ENCODE measurements at places on chromosomes 2 and 18.

GRCh38 chr2:223856021-223856420 is 18.6 kb upstream of the AP1S3 start:
- DNase-seq = no peak

- DNase-seq = no peak
These were observed 460.6 kb downstream of the NR4A2 start for GRCh38 chr2:155871940-155872339.

DNA sequence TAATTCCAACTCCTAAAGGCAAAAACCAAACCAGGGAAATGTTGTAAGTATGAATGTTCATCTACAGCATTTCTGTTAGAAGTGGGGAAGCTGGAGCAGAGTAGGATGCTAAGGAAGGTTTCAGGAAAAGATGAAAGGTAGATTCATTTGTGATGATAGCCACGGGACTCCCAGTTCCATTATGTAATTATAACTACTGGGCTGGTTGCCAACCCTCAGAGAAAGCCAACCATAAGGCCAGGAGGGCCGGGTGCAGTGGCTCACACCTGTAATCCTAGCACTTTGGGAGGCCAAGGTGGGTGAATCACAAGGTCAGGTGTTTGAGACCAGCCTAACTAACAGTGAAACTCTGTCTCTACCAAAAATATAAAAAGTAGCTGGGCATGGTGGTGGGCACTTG is 288.9 kb upstream of the ETAA1 start:
- DNase-seq = no peak

DNA sequence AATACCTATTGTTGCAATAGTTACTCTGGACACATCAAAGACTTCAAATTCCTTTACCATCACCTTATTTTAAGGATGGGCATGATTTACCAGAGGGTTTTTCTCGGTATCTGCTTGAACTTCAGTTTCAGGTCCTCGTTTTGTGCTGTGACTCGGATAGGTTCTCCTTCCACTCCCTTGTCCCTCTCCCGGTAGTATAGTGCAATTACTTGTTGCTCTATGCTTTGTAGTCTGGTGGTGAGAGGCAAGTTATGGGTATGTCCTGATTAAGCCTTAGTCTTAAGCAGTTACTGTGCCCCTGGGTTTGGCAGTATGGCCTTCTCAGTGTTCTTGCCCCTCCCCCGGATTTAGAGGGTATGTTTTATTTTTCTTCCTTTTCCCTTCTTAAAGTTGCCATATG is 96.6 kb downstream of the RHBDD1 start:
- DNase-seq = no peak

DNA sequence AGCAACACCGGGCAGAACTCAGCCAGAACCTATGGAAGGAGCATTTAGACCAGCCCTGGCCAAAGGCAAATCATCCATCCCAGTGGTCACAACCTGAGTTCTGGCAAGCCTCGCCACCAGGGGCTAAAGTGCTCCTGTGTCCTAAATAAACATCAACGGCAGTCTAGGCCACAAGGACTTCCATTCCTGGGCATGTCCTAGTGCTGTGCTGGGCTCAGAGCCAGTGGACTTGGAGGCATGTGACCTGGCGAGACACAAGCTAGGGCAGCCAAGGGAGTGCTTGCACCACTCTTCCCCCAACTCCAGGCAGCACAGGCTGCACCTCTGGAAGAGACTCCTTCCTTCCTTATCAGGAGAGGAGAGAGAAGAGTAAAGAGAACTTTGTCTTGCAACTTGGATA is 69.0 kb downstream of the ST6GAL2 start:
- DNase-seq = no peak

GRCh38 chr2:136932700-136933099 is 167.4 kb downstream of the THSD7B start:
- no peak for DNase-seq

GRCh38 chr2:42196403-42197267 is 27.5 kb downstream of the EML4 start:
- no peak for DNase-seq

- DNase-seq = no peak
These were observed 56.9 kb upstream of the PELI1 start for GRCh38 chr2:64201151-64201550.

DNA sequence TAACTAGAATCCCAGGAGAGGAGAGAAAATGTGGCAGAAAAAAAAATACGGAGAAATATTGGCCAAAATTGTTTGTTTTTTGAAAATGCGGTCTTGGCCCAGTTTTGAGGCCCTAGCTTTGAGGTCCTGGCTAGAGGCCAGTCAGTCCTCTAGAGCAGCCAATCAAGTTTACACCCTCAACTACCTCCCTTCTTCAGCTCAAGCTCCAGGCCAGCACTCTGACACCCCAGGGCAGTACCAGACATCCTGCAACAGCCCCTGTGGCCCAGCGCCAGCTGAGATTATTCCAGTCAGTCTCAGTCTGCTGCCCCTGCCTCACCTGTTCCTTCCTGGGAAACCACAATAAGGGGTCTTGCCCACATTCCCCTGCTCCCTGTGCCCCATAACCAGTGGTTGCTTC is 107.7 kb downstream of the UGGT1 start:
- no peak for DNase-seq

- no peak for DNase-seq
These were observed 75.9 kb upstream of the COL3A1 start for GRCh38 chr2:188898261-188898660.

- no peak for DNase-seq
These were observed 7.7 kb upstream of the SERPINB8 start for GRCh38 chr18:63962137-63962536.

DNA sequence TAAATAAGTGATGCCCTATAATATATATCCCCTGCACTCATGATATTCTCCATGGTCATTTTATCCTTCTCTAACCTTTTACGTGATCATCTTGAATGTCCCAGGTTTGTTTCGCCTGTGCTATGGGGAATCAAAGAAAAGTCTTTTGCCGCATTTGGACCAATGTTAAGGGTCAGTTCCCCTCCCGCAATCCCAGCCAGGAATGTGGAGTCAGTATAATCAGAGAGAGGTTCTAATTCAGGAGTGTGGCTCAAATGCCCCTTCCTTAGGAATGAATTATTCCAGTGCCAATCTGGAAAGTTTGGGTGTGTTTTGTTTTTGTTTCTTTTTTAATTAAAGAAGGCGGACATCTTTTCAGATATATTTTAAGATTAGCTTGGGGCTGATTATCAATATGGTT is 41.8 kb downstream of the PMS1 start:
- no peak for DNase-seq

DNA sequence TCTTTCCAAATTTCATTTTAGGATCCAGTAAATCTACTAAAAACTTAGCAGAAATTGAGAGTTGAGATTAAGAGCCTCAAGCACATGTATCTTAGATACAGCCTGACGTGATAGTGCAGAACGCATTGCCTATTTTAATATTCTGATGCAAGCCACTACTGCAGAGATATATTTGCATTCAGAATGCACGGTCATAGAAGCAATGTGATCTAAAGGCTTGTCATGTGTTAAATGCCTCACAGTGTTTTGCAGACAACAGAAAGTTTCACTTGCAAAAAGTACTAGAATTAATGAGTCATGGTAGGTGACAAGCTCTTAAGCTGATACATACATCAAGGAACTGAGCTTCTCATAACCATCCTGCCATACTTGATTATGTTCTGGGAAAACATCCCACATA is 886.7 kb upstream of the CHAC2 start:
- no peak for DNase-seq

- no peak for DNase-seq
These were observed 115.3 kb upstream of the ITGB6 start for GRCh38 chr2:160315337-160315736.

GRCh38 chr2:237165405-237166276 is 80.0 kb downstream of the COPS8 start:
- DNase-seq = no peak

GRCh38 chr2:236552581-236553363 is 16.9 kb upstream of the ACKR3 start:
- DNase-seq = no peak

DNA sequence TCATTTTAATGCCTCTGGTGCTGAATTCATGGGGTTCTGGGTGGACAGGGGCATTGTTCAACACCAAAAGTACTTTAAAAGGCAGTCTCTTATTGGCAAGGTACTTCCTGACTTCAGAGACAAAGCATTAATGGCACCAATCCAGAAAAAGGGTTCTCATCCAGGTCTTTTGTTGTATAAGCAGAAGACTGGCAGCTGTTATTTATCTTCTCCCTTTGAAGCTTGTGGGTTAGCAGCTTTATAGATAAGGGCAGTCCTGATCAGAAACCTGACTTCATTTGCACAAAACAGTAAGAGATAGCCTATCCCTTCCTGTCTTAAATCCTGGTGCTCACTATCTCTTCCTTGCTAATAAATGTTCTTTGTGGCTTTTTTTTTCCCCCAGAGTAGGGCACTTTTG is 68.8 kb downstream of the VPS54 start:
- no peak for DNase-seq

DNA sequence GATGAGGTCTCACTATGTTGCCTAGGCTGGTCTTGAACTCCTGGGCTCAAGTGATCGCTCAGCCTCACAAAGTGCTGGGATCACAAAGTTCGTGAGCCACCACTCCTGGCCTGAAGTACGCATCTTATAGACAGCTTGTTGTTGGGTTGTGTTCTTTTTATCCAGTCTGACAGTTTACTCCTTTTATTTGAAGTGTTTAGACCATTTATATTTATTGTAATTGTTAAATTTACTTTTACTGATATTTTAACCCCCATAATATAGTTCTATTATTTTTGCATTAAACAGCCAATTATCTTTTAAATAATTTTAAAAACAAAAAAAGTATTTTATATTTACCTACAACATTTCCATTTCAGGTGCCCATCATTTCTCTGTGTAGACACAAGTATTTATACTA is 303.0 kb upstream of the HDAC4 start:
- no peak for DNase-seq

GRCh38 chr2:65264821-65265670 is 37.4 kb downstream of the ACTR2 start:
- DNase-seq = peak; percentile 22

DNA sequence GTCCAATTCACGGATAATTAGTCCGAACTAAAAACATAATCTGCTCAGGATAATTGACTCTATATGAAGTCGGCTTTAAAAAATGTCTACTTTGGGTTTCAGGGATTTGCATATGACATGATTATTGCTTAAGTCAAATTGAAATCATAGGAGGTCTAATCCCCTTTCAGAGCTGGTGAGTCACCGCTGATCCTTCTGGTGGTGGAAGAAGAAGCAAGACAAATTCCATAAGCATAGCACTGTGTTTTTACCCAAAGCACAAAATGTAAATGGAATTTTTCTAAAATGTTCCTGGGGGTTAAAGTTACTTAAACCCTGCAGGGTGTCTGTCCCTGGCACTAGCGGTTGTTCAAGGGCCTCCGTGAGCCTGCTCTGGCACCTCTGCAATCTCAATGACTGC is 460.2 kb downstream of the LRATD1 start:
- no peak for DNase-seq

DNA sequence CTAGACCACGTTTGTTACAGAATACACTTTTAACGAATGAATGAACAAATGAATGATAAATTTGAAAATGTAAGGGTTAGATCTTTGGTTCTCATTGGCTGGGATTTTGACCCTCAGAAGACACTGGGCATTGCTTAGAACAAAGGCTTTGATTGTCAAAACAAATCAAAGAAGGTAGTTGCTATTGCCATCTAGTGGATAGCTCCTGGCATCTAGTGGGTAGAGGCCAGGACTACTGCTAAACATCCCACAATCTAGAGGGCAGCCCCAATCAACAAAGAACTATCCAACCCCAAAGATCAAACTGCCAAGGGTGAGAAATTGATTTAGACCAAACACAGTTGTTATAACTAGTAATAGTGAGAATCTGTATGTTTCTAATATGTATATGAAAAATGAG is 552.3 kb downstream of the KCNJ3 start:
- no peak for DNase-seq

DNA sequence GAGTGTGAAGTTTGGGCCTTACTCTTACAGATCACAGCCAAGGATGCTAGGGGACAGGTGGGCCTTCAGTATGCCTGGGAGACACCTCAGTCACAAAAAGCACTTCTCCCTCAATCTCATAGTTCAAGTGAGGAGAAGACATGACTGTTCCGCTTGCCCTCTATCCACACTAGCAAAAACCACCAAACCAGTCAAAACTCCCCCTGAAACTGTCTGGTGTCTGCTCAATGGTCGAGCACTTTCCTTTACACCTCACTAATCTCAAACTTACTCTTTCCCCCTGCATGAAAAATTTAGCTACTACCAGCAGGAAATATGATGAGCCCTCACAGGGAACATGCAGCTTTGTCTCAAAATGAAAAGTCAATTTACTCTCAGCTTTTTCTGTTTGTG is 232.2 kb downstream of the TRIB2 start:
- DNase-seq = no peak

DNA sequence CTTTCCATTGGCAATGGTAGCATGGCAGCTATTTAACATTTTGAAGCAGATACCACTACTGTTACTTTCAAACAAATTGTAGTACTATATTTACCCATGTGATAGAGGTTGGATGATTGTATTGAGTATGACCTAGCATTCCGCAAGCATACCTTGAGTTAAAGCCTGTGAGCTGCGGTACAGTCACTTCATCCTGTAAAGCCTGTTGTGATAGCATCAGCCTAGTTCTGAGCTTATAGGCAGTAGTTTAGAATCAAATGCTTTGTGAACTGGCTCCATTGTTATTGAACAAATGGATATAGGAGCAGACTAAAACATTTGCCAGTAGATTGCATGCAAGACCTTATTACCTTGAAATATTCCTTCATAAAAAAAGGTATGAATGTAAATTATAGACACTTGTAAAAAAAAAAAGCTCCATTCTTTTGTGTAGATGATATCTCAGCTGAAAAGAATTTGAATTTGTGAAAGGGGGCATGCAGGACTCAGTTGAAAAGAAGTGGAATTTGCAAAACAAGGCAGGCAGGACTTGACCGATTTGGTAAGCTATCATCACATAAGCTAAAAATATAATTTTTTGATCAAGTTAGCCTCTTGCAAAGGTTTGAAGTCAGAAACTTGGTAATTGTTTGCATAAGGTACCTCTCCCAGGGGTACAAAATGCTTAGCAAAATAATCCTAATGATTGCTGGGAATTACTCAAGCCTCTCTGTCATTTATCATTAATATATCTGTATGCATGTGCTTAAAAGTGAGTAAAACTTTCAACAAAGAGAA is 138.5 kb upstream of the ITGA4 start:
- no peak for DNase-seq

DNA sequence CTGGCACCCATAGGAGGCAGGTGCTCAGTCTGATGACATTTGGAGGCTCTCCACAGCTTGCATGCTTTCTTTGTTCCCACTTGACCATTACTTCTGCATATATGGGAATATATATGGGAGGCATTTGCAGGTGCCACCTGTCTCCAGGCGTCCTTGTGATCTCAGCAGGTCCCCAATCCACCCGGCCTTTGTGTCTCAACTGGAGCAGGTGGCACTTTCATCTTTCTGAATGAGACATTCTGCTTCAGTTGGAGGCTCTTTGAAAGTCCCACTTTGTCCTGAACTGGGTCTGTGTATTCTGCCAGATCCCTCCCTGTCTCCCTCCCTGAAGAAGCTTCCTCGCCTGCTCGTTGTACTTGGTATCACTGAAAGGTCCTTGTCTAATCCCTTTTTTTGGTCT is 318.1 kb upstream of the EPAS1 start:
- DNase-seq = no peak

GRCh38 chr2:19287324-19287723 is 71.1 kb downstream of the OSR1 start:
- DNase-seq = no peak

All from amniotic stem cell (primary cell).